T-helper 2 cell (primary cell): ENCODE measurements at places on chromosomes 6 and 20.

- no peak for DNase-seq
Measured at GRCh38 chr20:36541768-36542488, 609 bp downstream of the MYL9 start.

- DNase-seq = no peak
Measured at GRCh38 chr20:52270696-52271095, 79.1 kb upstream of the ZFP64 start.

- DNase-seq = no peak
Measured at GRCh38 chr6:137740091-137740755, 126.8 kb upstream of the TNFAIP3 start.

DNA sequence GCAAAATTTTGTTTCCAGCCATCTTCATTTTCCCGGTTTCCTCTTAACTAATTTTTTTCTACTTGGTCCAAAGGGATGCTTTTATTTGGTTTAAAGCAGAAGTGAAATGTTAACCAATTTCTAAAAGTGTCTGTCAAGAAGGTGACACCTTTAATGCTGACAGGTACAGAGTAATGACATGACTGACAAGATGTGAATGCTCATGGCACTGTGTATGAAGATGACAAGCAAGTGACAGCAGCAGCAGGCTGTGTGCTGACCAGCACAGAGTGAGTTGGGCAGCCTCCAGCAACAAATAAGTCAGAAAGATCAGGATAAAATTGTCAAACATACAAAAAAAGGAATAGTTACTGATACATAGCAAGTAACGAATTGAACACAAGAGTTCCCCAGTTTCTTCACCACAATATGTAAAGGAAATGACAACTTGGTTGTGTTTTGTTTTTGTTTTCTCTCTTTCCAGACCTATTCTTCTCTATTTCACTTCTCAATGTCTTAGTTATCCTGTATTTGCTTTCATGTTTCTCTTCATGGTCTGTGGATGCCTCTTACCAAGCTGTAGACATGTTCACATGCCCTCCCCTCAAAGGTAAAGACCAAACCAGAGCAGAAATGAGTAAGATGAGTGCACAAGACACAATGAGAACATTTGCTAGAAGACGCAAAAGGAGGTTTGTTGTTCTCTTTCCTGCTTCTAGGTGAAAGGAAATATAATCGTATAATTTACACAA, 174.9 kb downstream of the FRK start:
- no peak for DNase-seq

- DNase-seq = no peak
Measured at GRCh38 chr6:145789443-145789842, 25.2 kb downstream of the FBXO30 start.

DNA sequence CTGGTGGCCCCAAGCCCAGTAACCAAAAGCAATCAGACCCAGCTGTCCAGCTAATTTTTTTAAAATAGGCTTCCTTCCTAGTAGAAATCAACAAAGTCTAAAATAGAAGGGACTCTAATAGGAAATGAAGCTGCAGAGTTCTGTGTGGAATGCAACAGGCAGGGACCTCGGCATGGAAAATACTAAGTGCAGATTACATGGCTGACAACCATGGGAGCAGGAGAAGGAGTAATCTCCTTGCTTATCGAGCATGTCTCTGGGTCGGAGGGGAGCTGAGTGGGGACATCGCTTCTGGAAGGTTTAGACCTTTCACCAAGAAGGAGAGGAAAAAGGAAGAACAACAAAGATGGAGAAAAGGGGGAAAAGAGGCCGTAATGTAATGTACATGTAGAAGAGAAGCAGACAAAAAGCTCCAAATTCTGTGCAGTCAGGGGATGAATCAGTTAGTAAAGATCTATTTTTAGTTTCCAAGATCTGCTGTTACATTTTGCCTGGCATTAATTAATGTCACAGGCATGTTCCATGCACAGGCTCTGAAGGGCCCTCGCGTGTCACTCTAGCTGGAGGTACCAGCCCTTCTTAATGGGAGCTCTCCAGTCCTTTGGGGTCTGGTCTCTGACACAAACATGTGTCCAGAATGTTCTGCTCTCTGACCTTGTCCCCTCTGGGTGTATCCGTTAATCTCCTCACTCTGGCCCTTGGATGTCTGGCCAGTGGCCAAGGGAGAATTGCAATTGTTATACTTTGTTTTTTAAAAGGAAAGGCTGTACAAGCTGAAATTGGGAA, 16.6 kb upstream of the ZNF831 start:
- DNase-seq = no peak

- no peak for DNase-seq
Measured at GRCh38 chr6:45803071-45803470, 212.6 kb downstream of the CLIC5 start.

DNA sequence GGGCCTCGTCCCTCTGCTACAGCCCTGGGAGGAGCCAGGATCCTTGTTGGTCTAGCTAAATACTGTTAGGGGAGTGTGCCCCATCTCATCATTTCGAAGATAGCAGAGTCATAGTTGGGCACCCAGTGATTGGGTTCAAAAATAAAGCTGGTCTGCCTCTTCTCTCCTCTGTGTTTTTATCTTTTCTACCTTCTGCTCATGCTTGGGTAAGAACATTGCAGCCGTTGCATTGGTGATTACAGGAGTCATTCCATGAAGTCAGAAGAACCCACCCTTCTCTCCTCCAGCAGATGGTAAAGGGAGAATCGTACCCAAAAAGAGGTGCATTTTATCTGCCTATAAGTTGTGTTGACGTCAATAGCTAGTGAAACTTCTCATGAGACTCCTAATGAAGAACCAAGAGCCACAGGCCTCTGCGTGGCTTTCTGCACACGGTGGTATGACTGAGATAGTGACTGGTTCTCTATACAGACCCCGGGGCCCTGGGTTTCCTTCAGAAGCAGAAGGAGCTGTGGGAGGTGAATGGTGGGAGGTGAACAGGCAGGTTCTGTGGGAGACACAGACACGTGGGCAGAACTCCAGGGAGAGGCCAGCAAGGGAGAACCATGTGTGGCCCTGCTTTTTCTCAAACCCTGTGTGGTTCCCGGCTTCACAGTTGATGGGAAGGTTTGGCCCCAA, 5.7 kb upstream of the FAM209A start:
- DNase-seq = no peak

DNA sequence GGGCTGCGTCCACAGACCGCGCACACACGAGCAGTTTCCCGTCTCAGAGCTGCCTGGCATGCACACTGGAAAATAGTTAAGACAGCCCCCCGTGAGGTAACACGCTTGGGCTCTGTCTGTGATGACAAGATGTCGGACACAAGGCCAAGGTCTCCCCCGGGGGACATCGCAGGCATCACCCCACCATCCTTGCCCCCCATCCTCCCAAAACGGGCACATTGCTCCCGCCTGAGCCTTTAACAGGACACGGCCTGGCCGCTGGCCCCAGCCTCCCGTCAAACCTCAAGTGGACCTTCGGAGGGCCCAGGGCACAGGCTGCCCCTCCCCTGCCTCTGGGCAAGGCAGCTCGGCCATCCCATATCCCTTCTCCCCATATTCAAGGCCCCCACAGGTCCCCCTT, 5.6 kb downstream of the KCNQ2 start:
- no peak for DNase-seq

DNA sequence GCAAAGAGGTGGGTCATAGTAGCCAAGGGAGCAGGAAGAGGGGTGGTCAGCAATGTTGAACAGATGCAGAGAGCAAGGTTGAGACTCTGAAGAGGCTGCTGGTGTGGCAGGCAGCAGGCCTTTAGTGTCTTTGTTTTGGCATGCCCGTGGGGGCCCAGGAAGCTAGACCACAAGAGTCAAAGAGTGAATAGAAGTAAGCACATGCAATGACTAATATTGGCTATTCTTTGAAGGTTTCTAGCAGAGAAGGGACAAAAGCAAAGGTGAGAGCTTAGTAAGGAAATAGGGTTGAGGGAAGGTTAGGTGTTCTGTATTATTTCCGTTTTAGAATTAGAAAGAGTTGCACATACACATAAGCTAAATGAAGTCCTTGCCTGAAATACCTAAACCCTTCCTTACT, 18.8 kb downstream of the TDRD6 start:
- DNase-seq = no peak

GRCh38 chr20:58402305-58402704, 13.3 kb downstream of the VAPB start:
- no peak for DNase-seq
